ENCODE measurements at places on chromosomes 6 and 20.

GRCh38 chr6:121880831-121881230 is 445.4 kb downstream of the GJA1 start:
- no peak for DNase-seq

DNA sequence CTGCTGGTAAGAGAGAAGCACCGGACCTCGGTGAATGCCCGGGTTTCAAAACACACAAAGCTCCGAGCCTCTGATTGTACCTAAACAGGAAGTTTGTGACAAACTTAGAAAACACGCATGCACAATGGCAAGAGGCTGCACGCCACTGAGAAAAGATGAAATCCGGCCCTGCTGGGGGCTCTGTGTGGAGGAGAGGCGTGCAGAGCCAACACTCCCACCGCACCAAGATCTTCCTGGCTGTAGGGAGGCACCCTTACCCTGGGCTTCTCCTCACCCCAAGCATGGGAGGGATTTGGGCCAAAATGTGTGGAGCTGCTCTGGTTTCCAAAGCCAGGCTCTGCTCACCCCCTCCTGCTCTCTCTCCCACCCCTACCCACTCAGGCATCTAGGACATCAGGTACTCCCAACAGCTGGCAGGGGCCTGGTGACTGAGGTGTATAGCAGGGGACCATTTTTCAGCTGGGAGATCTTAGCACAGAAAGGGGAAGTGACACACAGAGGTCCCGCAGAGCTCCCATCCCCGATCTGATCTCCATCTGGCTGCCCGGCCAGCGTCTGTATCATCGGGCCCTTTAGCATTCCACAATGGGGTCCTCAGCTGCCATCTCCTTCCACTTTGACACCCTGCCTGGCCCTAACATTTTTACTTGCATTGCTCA is 84.2 kb downstream of the TRERF1 start:
- no peak for DNase-seq

DNA sequence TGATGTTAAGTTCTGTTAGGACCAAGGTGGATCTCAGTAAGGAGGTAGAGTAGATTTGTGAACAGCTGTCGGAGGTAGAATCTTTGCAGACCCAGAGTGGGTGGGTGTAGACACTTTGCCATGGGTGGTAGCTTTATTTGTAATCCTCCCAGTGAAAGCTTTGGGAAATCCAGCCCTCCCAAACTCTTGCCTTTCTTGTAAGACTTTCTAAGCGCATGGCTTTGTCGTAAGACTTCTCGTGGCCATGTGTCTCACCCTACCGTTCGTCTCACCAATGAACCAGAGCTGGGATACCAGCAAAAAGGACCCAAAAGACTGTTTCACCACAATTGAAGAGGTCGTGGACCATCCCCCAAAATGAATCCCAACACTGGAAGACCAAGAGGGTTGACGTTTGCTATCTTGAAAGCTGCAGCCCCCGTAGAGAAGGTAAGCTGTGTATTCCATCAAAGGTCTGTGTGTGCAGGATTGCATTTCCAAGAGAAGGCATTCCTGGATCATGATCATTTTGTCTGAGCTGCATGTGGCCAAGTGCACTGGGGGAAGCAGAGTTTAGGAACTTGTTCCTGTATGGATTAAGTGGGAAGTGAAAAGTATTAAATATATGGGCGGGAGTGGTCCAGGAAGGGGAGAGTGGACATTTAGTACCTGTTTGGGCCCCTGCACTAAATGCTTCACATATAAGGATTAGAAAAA is 5.8 kb upstream of the TMEM14A start:
- DNase-seq: no peak

- no peak for DNase-seq
Measured at GRCh38 chr6:163808871-163809270, 394.4 kb downstream of the QKI start.

GRCh38 chr6:5083307-5083583 is 1.9 kb upstream of the PPP1R3G start:
- no peak for DNase-seq

GRCh38 chr20:57968120-57968519 is 258.3 kb upstream of the PMEPA1 start:
- no peak for DNase-seq

DNA sequence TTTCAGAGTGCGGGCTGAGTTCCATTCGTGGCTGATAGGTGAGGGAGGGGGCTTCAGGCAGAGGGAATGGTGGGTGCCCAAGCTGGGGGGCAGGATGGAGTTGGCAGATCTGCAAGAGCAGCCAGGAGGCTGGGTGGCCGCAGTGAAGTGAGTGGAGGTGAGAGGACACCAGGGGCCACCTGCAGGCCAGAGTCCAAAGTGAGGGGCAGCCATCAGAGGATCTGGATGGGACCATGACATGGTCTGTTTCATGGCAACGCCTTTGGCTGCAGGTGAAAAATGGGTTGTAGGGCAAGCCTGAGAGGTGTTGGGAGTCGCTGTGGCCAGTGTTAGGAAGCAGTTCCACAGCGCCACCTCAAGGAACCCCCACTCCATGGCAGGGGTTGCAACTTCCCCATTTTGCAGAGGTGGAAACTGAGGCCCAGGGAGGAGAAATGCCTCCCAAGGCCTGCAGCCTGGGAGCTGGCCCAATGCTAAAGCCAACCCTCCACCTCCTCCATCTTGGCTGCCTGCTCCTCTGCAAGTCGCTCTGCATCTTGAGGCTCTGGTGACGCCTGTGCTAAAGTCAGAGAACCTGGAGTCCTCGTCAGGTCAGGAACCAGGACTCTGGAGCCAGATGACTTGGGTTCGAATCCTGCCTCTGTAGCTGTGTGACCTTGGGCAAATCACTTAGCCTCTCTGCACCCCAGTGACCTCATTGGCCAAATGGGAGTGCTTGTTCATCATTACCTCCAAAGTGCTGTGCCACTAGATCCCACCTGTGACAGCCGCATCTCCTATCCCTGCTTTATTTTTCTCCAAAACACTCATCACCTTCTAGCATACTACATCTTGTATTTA is 153.8 kb downstream of the CEBPB start:
- no peak for DNase-seq

DNA sequence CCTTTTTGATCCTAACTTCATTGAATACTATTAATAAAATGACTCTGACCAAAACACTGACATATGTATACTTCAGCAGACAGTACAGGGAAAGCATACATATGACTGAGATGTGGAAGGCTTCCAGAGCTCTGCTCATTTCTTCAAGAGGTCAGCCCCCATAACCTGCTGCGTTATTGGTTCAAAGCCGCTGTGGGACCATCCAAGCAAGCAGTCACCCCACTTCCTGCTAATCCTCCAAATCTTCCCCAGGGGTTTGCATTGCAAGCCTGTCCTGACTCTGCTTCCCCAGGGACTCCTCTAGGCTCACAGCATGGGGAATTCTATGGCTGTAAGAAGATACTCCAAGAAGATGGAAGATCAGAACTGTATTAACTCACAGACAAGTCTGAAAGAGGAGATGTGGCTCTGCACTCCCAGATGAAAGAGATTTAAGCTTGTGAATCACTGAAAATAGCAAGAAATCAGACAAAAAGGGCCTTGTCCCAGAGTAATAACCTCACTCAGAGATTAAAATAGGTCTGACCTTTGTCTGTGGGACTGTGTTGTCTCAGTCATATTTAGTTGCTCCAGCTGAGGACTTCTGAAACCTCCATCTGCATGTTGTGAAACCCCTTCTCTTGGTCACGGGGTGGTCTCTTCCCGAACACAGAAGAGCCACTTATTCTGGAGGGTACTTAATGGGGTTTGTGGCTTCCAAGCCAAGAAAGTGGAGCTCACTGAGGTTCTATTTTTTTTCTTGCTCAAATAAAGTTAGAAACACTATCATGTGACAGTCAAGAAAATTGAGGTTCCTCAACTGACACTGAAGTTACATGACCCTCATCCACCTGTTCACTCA is 101.5 kb upstream of the MARCKS start:
- DNase-seq: no peak

DNA sequence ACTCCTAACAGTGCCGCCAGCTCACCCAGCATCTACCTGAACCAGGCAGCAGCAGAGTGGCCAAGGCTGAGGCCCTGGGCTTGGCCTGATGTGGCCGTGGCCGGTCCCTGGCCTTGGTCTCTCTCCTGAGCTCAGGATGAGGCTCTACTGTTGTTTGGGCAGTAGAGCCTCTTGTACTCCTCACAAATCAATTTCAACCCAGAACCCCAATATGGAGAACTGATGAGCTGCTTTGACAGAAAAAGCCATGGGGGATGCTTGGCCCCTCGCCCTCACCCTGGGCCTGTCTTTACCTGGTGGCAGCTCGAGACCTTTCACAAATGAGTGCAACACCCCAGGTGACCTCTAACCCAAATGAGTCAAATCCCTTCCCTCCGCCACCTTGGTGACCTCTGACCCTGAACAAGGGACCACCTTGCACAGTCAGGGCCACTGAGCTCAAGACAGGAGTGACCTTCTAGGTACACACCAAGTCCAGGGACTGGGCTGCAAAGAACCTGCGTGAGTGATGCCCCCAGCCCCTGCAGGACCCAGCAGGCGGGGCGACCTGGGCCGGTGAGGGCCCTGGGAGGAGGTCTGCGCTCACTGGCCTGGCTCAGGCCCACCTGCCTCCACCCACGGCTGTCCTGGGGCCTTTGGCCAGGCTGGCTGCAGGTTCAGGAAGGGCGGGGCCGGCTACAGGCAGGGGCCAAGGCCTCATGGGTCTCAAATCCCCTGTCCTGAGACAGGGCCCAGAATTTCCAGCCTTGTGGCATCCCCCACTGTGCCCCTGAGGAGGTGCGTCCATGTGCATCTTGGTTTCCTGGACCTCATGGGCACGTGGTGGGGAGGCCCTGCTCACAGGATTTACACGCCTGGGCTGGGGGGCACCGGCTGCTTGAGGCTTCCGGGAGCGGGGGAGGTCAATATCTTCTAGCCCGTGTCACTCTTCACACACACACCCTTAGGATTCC is 30.2 kb downstream of the PSMG4 start:
- DNase-seq: no peak

GRCh38 chr6:139143111-139143510 is 8.2 kb downstream of the HECA start:
- DNase-seq: no peak

DNA sequence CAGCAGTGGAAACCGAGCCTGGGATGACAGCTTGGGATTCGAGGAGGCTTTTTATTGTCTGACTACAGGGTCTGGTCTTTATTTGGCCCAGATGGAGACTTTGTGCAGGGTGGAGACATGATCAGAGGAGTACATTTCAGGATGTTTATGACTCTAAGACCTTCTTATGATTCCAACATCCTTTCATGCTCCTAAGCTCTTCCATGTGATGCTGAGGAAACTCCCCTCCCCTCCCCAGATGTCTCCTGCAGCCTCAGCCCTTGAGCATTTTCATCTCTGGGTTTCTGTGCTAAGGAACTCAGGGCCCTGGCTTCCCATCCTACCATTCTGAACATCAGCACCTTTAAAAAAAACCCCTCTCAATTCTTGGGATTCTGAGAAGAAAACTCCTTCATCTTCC is 186.6 kb downstream of the SOX4 start:
- no peak for DNase-seq

GRCh38 chr6:19738010-19738409 is 99.2 kb upstream of the ID4 start:
- no peak for DNase-seq

DNA sequence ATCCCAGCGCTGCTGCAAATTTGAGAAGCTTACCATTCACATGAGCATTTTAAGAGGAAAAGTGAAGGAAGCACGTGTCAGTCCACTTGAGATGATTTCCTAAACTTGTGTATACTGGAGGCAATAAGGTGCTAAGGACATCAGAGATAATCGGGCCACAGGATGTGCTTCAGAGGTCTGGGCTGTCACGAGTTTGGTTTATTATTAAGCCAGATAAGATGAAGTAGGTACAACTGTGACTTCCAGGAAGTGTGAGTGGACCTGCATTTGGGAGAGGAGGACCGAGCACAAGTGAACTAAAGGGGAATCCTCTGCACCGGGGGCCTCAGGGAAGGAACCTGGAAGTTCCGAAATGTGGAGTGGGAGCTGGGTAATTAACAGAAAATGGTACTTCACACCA is 1.4 kb downstream of the SAMD5 start:
- DNase-seq: no peak

DNA sequence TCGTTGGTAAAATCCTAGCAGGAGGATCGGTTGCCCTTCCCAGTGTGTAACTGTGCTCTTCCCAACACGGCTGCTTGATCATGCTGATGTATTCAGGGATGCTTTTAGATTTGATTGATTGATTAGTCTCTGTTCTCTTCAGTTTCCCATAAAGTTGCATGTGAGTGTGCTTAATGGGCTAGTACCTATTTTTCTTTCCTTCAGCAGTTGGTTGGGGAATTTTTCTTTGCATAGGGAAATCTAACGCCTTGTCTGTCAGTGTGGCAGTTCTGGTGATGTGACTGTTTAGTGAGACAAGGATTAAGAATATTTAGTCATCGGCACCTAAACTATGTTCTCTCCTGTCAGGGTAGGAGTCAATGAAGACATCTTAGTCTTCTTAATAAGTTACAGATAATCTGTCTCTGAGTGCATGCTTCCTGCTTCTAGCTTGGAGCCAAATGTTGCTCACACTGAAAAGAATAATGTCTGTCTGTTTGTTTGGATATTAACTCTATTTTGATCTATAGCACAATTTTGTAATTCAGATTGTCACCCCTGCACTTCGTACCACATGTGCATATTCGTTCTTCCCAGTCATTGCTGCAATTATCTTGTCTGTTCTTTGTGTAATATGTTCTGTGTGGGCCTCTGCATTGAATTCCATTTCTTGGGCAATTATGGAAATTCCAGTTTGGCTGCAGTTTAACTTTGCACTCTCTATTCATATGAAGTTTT is 169.9 kb downstream of the EDN1 start:
- DNase-seq: no peak

GRCh38 chr6:53517021-53517420 is 27.9 kb downstream of the GCLC start:
- no peak for DNase-seq

GRCh38 chr6:53866226-53866625 is 71.4 kb downstream of the LRRC1 start:
- DNase-seq: no peak

GRCh38 chr6:41975276-41975675 is 33.7 kb upstream of the CCND3 start:
- no peak for DNase-seq
